ENCODE measurements at places on chromosomes 2 and 18. TPM values are rescaled to one million over a fixed set of nuclear protein-coding genes. Genes with fewer than 3 reads are reported as not detected.

FER1L5 gene
- 1.6 TPM for total RNA-seq

SERPINB10 gene
- not detected for total RNA-seq

CCDC141 gene
- total RNA-seq = 3.4 TPM

STK39 gene
- 39.4 TPM for total RNA-seq

NAT8 gene
- not detected for total RNA-seq

LYPD6 gene
- total RNA-seq = 17.5 TPM

NETO1 gene
- 44.1 TPM for total RNA-seq

SERPINB11 gene
- not detected for total RNA-seq

CXCR4 gene
- total RNA-seq = 77.3 TPM

ALMS1 gene
- total RNA-seq = 145 TPM

HOXD4 gene
- total RNA-seq = not detected

CIDEA gene
- total RNA-seq = 3.4 TPM

SPATS2L gene
- 54.5 TPM for total RNA-seq

CNGA3 gene
- 6.3 TPM for total RNA-seq

ASB18 gene
- not detected for total RNA-seq

SCTR gene
- total RNA-seq = not detected
